Stimulated activated naive CD4-positive, alpha-beta T cell (primary cell): ENCODE measurements at places on chromosomes 6 and 20.

DNA sequence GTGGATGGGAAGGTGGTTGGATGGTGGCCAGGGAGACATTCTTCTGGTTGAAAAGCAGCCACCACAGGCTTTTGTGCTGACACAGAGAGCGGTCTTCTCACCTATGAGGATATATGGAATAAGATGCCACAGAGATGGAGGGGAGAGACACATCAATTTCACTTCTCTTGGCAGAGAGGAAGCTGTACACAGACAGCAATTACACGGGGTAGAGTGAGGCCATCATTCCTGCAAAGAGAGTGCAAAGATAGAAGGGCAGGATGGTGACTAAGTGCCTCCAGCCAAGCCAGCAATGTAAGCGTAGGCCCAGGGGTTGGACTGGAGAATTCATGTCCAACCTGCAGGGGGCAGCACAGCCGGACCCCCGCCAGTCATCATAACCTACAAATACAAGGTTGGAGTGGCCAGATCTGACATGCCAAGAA lies 56.4 kb downstream of the NRN1 start:
- no peak for DNase-seq

DNA sequence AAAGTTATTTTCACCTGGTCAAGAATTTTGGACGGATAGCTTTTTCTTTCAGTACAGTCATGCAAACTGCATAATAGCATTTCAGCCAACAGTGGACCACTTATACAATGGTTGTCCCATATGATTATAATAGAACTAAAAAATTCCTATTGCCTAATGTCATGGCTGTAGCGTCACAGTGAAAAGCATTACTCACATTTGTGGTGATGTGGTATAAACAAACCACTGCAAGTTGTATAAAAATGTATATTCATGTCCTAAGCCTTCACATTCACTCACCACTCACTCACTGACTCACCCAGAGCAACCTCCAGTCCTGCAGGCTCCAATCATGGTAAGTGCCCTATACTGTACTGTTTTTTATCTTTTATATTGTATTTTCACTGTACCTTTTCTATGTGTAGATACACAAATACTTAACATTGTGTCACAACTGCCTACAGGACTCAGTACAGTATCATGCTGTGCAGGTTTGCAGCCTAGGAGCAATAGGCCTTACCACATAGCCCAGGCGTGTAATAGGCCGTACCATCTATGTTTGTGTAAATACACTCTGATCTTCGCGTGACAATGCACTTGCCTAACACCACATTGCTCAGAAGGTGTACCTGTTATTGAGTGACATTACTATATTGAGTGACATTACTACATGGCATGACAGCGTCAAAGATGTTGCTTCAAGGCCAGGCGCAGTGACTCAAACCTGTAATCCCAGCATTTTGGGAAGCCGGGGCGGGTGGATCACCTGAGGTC lies 17.9 kb downstream of the ABHD12 start:
- no peak for DNase-seq

- no peak for DNase-seq
Observed at GRCh38 chr6:11366183-11366933, 133.9 kb upstream of the NEDD9 start.

DNA sequence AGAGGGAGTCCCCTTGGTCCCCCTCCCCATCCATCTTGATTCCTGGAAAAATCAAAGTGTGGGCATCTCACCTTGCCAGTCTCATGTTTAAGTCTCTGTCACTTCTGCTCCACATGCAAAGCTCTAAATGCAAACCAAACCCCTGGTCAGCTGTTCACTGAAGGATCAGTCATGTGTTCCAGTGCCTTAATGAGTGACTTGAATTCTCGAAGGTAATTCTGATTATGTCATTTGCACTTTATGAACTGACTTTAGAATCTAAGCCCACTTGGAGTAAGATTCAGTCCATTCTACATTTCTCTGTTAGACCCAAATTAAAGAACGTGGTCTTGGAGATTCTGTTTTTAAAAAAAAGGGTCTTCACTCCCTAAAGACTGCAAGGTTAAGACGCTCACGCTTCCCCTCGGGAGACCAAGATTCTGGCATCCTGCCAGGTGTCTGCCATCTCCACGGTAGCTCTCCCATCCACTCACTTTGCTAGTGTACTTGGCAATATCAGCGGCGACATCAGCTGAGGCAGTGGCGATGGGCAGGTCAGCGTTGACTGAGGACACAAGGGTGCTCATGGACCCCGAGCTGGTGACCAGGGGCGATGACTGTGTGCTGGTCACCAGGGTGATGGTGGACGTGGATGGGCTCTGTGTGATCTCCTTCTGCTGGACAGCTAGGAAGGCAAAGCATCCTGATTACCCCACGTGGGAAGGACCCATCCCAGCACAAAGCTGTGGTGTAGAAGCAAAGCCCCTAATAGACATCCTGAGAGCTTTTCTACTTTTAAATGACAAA lies 120.5 kb downstream of the ZMYND8 start:
- DNase-seq = no peak

DNA sequence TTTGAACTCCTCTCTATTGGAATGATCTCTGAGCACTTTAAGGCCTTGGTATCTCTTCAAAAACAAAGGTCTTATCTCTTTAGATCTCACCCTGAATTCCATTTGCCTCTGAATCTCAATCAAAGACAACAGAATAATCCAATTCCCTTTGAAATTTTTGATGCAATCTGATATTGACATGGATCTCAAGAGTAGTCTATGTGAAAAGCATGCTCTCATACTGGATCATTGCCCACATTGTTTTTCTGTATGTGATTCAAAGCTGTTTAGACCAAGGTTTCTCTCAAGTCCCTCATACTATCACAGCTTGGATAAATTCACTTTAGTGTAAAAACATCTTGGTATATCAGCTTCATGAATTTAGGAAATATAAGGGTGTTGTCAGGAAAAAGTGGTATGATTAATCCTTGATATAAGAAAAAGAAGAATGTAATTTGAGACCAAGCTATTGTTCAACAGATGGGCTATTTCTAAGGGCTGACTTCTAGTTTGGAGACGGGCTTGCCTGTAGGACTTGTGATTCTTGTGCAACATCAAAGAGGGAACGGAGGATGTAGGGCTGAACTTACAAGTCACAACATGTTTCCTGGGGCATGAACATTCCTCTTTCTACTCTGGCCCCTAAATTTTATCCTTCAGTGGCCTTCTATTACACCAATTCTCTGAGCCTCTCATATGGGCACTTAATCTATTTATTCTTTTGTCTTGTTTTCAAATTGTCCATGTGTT lies 77.9 kb upstream of the CITED2 start:
- no peak for DNase-seq

- DNase-seq = no peak
Observed at GRCh38 chr6:161139766-161140553, 133.9 kb downstream of the AGPAT4 start.

DNA sequence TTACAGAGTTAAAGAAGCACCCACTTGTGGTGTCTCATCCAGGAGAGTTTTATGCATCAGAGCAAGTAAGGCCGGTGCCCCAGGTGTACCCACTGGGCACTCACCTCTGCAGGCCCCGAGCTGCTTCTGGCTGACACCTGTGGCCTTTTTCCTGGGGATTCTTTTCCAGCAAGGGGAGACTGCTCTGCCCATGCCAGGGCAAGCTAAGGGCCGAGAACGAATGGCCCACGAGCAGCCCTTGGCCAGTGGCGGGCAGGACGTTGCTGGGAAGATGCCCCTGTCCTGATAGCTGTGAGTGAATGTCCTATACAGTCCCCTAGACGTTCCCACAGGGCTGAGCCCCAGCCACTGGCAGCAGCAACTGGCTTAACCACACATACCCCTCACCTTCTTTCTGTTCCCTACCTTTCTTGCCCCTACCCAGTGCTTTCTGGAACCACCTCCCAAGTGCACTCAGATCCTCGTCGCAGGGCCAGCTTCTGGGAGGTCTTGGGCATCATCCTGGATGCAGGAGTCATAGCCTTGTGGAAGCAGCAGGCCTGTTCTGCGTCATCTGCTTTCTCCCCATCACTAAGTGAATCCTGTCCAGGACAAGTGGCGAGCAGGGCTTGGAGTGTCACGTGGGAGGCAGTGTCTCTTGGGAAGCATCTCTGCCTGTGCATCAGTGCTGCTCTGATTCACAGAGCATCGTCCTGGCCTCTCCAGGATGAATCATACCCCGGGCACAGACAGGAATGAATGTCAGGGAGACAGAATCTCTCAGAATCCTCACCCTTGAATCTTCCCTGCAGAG lies 32.5 kb downstream of the SYNDIG1 start:
- DNase-seq = no peak

GRCh38 chr6:18100296-18100695 lies 22.2 kb downstream of the NHLRC1 start:
- DNase-seq = no peak

GRCh38 chr6:134077301-134077700 lies 24.9 kb upstream of the SLC2A12 start:
- no peak for DNase-seq
